Fibroblast of skin of left biceps (primary cell): ENCODE measurements at places on chromosomes 2 and 18.

DNA sequence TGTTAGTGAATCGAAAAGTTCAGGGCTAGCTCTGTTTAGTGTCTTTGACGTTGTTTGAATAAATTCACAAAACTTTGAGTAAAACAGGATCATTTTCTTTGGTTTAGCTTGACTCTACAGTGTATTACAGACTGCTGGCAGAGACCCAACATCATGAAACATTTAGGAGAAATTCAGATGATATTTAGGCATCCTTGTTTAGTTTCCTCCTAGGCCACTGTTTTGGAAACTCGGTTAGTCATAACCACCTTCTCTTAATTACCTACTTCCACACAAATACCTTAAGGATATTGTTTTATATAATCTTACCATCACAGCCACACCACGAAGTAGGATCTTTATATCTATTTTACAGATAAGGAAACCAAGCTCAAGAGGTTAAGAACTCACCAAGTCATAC lies 7.8 kb downstream of the LIMS1 start:
- peak; percentile 51 for DNase-seq

DNA sequence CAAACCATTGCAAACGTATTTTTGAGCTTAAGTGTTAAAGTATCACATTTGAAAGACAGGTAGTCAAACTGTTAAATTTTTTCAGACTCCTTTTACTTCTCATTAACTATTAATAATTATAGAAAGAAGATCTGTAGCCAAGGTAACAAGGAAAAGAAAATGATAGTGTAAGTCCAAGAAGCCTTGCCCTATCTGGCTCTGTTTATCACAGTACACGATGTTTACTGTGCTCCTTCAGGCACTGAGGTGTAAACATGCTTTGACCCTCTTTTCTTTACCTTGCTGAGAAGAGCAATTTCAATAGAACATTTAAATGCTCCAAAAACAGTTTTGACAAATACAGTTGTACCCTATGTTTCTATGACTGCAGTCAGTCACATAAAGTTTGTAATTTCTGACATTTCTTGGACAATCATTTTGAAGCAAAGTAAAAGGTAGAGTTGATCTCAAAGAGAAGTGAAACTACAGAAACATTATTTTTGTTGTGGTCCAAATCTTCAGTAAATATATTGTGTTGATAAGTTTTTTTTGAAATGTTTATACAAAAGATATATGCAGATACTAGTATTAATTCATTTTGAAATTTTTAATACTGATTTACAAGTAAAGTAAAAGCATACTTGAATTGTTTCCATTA lies 152.6 kb upstream of the KYNU start:
- no peak for DNase-seq

DNA sequence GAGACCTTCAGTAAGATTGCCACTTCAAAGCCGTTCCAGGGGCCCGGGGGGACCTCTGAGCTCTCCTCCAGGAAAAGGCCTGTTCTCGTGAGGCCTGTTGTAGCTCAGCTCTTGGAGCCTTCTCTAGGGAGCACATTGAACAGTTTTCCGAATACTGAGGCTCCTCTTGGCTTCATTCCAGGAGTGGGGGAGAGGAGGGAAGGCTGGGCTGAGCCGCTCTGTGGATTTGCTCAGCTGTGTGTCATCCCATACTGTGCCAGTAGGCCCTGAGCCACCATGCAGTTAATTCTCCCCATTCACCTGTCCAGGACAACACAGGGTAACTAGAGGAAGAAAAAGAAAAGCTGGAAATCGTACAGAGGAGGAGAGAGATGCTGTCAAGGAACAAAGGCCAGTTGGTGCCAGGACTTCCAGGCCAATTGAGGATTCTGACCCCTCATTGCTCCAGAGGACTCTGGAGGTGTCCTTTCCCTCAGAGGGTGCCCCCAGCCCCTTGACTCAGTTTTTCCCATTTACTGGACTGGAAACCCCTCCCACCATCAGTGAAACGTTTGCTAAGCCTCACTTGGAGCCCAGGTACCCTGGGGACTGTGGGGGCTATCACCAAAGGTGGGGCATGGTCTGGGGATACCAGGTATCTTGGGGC lies 41.4 kb downstream of the HS1BP3 start:
- DNase-seq: peak; percentile 50

- no peak for DNase-seq
These were observed 27.5 kb upstream of the CAB39 start for GRCh38 chr2:230685178-230685577.

DNA sequence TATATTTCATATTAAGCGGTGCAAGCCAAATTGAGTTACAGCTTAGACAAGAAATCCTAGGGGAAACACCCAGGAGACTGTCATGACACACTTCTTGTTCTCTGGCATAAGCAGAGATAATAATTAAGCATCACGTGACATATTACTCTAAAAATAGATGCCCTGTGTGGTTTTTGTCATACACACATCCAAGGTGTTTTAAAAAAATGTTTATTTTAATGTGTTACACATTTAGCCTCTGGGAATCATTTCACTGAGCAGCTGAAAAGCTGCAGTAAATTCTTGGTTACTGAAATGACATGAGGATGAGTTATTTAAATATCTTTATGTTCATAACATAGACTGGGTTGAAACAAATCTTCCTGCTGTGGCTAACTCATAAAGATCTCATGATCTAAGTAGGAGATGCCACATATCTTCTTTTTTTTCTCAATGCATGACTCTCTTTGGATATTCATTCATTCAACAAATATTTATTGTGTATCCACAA lies 38.0 kb upstream of the ERMN start:
- peak; percentile 55 for DNase-seq

DNA sequence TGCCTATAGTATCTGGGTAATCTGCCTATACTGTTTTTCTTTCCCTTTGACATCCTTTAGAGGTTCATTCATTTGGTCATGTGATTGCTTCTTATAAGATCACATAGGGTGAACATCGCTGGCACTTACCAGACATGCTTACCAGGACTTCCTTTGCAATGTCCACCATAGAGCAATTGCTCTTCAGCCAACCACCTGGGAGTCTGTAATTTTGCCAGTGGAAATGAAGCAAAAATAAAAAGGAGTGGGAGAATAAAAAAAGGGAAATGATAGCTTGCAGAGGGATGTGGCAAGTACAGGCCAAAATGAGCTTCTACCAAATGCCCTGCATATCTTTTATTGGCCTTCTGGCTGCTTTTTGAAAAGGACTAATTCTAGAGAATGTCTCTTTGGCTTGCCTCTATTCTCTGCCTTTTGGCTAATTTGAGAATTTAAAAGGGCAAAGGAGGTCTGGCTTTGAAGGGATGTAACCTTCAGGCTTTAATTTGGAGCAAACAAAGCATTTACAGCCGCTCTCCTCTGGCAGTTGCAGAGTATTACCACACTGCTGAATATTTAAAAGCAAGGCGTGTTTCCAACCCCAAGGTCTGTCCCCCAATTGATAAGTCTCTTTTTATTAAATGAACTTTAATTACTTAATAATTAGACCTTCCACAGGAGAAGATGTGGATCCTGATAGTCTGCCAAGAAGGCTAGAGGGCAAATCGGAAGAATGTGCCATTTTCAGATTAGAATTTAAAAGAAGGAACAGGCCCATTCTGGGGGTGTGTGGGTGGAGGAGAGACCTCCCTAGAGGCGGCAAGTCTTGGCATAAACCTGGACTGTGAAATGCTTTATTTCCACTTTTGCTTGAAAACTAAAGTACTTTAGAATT lies 557.9 kb downstream of the DCC start:
- no peak for DNase-seq

DNA sequence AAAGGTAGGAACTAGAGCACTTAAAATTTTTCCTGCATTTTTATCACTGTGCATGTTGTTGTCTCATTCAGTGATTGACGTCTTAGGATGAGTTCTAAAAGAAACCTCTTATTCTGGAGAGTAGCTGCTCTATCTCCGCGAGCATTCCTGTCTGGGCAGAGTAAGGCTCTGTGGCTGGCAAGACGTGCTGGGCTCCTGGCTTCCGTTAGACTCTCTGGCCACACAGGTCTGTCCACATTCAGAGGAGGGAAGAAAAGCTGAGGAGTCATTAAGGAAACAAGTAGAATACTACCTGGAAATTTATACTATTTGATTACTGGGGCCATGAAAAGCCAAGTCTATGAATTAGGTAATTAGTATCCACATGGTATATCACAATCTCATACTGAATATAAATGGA lies 138.0 kb upstream of the DNMT3A start:
- no peak for DNase-seq

DNA sequence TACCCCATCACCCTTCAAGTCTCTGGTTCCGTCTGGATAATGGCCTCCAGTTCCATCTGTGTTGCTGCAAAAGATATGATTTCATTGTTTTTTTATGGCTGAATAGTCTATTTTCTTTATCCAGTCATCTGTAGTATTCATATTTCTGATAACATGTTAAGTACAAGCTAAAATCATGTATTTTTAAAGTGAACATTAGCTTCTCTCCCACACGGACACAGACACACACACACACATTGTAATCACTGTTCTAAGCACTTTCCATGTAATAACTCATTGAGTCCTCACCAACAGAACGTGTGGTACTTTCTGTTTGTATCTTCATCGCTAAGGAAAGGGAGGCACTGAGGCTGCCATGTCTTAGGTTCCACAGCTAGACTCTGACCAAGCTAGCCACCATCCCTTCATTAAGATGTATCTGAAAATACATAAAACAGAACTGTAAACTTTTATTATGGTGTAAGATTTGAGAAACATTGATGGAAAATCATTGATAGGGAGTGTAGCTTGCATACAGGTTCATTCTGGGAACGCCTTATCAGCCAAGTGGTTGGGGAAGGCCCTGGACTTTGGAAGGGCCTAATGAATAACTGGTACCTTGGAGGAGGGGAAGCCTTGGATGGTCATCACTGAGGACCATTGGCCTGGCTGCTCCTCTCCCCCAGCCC lies 8.1 kb downstream of the NCK2 start:
- no peak for DNase-seq

DNA sequence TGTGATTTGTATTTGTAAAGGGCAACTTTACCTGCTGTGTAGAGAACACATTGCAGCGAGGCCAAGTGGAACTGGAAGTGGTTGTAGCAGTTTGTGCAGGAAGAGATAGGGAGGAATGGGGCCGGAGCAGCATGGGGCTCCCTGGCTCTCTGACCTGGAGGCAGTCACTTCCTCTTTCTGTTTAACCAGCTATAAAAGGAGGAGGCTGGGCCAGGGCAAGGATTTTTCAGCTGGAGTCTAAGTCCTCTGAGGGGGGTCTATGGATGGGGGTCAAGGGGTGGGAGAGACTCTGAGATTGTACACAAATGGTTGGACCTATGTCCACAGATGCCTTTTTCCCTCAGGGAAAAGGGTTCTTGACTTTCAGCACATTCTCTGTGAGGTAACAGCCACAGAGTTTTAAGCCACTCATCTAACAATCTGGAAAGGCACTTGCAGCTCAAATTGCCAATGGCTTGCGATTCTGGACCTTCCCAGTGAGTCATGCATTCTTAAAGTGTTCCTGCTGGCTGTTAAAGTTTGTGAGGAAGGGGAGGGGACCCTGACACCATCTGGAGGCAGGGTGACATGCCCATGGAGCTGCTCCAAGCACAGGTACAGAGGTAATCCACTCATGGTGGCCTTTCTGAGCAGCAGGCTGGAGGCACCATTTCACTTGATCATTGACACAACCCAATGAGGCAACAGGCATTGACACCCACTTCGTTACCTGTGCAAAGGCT lies 347.0 kb downstream of the CYRIA start:
- no peak for DNase-seq

DNA sequence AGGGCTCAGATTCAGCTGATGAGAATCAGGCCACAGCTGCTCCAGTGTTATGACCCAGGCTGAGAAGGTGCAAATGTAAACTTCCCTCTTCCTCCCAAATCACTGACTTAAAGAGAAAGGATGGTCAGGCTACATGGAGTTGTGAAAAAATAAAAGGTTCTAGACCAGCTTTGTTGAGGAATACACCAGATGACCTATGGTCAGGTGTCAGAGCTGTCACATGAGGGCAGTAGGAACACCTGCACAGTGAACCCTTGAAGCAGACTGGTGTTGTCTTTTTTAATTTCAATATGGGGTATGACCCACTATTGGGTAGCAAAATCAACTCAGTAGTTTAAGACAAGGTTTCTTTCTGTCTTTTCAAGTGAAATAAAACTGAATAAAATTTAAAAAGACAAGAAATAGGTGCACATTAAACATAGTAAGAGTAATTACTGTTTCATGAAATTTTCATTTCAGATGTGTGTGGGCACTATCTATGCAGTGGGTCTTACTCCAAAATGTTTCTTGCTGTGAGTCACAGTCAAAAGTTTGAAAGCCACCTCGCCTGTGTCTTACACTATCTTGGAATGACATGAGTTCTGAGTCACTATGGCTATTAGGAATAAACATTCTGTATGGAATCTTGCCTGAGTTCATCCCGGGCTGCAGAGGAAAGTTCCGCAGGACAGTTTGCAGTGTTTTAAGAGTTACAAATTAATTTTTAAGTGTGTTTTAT lies 83.6 kb downstream of the ACVR1 start:
- peak; percentile 19 for DNase-seq

GRCh38 chr2:148653437-148653836 lies 8.9 kb downstream of the EPC2 start:
- DNase-seq: no peak

- no peak for DNase-seq
These were observed 14.6 kb downstream of the EML4 start for GRCh38 chr2:42183775-42184174.

GRCh38 chr2:49770919-49771318 lies 616.6 kb upstream of the FSHR start:
- no peak for DNase-seq

DNA sequence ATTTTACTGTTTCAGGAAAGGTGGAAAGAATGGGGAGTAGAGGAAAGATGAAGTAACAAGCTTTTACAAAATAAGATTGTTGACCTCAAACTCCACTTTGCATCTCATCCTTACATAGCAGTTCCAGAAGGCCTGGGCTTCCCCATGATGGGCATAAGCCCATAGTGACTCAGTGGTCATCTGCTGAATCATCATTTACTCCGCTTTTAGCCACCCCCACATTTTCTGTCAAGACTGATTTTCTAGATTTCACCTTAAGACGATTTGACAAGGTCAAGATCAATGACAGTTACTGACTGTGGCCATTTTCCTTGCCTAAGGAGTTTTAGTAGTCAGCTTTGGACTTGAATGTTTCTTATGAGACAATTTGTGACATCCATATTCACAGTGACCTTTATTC lies 49.4 kb downstream of the PLEKHM3 start:
- no peak for DNase-seq

GRCh38 chr2:192288295-192288694 lies 93.6 kb upstream of the TMEFF2 start:
- no peak for DNase-seq

DNA sequence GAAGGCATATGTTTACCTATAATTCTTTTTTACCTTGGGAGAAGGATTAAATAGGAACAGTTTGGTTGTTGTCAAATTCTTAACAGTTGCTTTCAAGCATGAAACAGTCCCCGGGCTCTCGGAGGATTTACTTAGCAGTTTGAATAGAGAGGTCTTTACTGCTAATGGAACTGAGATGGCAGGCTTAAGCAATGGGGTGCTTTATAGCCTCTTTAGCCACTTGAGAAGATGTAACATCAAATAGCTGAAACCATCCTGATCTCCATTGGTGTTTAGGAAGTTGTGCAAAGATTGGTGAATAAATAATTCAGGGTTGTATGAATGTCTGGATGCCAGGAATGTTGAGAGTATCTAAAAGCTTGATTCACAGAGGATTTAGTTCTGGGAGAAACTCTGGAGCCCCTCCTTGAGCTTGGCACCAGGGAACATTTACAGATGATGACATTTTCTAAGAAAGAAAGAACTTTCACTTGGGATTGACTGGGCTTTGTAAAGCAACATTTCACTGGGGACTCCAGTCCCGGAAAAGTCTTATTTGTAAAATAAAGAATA lies 51.9 kb downstream of the PTPRM start:
- no peak for DNase-seq
